ENCODE measurements at places on chromosomes 7 and 10.

- no peak for DNase-seq
Measured at GRCh38 chr7:143362131-143363015, at the start of gene FAM131B. TSS of gene FAM131B (minus strand) at chr7:143362713. CDS start at chr7:143362603, 110 bp downstream.

GRCh38 chr7:30412782-30413504 is 65.6 kb downstream of the NOD1 start:
- no peak for DNase-seq

GRCh38 chr7:127948930-127949329 is 82.3 kb downstream of the LRRC4 start:
- no peak for DNase-seq

- no peak for DNase-seq
Measured at GRCh38 chr10:72162978-72163377, 52.8 kb upstream of the ANAPC16 start.

DNA sequence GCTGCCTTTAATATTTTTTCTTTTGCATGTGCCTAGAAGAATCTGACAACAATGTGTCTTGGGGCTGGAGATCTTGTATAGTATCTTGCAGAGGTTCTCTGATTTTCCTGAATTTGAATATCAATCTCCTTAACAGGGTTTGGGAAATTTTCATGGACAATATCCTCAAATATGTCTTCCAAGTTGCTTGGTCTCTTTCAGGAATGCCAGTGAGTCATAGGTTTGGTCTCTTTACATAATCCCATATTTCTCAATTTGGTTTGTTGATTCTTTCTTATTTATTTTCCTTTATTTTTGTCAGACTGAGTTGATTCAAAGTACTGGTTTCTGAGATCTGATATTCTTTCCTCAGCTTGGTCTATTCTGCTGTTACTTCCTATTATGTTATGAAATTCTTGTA is 208.7 kb upstream of the GLI3 start:
- no peak for DNase-seq

DNA sequence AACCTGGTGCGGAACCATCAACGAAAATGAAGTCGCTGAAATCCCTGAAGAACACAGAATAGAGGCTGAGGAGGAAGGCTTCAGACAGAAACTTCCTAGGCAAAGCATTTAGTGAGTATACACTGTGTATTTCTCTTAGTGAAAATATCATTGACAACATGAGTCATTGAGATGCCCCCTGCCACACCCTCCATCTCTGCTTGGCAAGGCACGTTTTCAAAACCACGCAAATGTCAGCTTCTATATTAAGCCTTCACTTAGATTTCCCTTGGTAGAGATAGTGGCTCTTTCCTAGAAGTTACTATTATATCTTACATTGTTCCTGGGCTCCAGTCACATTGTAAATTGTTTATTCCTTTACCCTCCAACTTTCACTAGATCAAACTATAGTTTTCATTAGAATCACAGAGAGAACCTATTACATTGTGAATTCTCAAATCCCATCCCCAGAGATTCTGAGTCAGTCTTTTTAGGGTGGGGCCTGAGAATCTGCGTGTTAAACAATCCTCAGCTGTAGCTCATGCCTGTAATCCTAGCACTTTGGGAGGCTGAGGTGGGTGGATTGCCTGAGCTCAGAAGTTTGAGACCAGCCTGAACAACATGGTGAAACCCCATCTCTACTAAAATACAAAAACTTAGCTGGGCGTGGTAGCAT is 4.6 kb upstream of the SKAP2 start:
- no peak for DNase-seq

- no peak for DNase-seq
Measured at GRCh38 chr10:44801383-44802327, 109.5 kb upstream of the TMEM72 start.

DNA sequence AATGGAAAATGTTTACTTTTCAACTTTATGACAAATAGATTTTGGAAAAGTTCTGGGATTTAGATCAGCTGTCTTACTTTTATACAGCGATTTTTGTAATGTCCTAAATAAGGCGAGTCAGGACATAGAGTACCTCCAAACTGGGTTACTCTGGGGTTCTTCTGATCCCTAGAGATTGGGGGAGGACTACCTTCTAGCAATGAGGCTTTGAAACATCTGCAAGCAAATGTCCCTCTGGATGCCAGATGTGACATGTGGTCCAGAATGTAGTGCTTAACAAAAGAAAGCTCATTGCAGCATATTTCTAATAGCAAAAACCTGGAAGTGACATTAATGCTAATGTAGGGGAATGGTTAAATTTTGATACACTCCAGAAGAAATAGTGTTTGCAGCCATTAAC is 36.1 kb downstream of the ABRAXAS2 start:
- no peak for DNase-seq

GRCh38 chr7:27640884-27641574 is 21.7 kb downstream of the HIBADH start:
- DNase-seq = no peak

- DNase-seq = no peak
Measured at GRCh38 chr10:62860946-62861345, 44.8 kb upstream of the EGR2 start.
